ENCODE measurements at places on chromosomes 5 and 9.
A peak's percentile ranks its signal among the peaks of the same experiment; 100 is the strongest.

DNA sequence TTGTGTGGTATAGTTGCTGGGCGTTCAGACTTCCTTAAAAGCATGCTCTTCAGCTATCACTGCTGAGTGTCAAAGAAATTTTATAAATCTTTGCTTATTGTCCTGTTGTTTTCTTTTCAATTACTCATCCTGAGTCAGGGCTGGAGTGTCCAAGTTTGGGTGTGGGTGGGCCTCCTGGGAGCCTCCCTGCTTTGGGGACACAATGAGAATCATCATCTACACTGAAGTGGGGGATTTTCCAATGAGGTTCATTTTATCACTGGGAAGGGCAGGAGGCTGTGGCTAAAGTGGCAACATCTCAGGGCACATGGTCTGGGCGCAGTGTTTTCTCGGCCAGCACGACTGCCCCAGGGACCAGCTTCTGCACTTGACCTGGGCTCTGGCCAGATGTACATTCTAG is 19.5 kb downstream of the GFPT2 start:
- DNase-seq = no peak

- DNase-seq = no peak
Measured at GRCh38 chr5:153767221-153768188, 271.2 kb downstream of the FAM114A2 start.

GRCh38 chr9:29212397-29213387 is 1639.4 kb upstream of the C9orf72 start:
- DNase-seq = no peak

DNA sequence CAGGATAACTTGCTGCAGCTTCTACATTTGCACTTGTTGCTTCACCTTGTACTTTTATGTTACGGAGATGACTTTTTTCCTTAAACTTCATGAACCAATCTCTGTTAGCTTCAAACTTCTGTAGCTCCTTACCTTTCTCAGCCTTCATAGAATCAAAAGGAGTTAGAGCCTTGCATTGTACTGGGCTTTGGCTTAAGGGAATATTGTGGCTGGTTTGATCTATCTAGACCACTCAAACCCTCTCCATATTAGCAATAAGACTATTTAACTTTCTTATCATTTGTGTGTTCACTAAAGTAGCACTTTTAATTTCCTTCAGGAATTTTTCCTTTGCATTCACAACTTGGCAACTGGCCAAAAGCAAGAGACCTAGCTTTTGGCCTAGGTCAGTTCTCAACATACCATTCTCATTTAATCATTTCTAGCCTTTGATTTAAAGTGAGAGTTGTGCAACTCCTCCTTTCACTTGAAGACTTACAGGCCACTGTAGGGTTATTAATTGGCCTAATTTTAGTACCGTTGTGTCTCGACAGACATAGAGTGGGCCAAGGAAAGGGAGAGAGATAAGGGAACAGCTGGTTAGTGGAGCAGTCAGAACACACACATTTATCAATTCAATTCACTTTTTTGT is 63.7 kb downstream of the SHOC1 start:
- no peak for DNase-seq

GRCh38 chr9:7177383-7177782 is 419.6 kb downstream of the KDM4C start:
- no peak for DNase-seq

DNA sequence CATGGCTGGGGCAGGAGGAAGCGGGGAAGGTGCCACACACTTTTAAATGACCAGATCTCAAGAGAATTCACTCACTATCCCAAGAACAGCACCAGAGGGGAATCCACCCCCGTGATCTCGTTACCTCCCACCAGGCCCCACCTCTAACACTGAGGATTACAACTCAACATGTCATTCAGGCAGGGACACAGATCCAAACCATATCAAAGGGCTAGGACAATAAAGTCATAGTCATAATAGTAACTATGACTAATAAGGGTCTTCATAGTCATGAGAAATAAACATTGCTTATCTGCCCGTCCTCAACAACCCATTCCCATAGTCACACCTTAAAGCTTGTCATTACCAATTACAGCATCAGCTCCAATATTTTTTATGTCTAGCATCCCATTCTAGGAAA is 65.3 kb upstream of the SMC2 start:
- no peak for DNase-seq

DNA sequence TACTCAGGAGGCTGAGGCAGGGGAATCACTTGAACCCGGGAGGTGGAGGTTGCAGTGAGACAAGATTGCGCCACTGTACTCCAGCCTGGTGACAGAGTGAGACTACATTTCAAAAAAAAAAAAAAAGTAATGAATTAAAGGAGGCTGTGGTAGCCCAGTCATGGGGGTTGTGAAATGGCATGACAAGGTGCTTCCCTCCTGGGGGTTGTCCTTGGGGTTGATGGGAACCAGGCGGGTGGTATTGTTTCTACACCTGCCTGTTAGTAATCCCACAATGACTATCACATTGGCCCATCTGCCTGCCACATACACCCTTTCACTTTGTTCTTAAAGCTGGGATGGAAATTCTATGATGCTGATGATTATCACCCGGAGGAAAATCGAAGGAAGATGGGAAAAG is 5.6 kb downstream of the IDNK start:
- DNase-seq = no peak

GRCh38 chr9:8706531-8706930 is 907.0 kb upstream of the DMAC1 start:
- DNase-seq = no peak

GRCh38 chr9:22790329-22790728 is 343.7 kb downstream of the DMRTA1 start:
- no peak for DNase-seq

DNA sequence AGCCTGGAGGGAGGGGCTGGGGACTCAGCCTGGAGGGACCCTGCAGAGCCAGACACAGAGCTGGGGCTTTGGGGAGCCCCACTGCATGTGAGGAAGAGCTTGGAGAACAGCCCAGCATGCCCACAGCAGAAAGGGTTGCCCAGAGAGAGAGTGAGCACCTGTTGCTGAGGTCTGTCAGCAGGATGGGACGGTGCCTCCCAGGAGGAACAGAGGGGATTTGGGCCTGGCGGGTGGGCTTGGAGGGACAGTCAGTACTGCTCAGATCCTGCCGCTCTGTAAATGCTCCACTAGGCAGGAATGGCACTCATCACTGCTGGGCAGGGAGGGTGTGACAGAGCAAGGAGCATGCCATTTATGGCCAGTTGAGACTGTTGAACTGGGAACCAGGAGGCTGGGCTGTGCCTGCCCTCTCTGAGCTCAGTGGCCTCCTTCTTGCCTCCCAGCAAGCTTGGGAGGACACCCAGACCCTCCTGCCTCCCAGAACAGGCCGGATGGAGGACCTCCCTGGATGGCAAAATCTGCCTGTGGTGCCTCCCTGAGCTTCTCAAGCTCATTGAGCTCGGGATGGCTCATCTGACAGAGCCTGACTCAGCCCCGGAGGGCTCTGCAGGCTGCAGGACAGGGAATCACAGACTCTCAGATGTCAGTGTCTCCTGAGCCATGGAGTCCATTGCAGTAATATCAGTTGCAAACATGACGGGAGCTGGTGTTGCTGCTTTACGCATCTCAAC is 786 bp upstream of the HRCT1 start:
- DNase-seq = no peak

- no peak for DNase-seq
Measured at GRCh38 chr5:57770039-57770438, 287.4 kb upstream of the ACTBL2 start.

- DNase-seq = no peak
Measured at GRCh38 chr9:114112778-114113584, 13.9 kb upstream of the KIF12 start.

DNA sequence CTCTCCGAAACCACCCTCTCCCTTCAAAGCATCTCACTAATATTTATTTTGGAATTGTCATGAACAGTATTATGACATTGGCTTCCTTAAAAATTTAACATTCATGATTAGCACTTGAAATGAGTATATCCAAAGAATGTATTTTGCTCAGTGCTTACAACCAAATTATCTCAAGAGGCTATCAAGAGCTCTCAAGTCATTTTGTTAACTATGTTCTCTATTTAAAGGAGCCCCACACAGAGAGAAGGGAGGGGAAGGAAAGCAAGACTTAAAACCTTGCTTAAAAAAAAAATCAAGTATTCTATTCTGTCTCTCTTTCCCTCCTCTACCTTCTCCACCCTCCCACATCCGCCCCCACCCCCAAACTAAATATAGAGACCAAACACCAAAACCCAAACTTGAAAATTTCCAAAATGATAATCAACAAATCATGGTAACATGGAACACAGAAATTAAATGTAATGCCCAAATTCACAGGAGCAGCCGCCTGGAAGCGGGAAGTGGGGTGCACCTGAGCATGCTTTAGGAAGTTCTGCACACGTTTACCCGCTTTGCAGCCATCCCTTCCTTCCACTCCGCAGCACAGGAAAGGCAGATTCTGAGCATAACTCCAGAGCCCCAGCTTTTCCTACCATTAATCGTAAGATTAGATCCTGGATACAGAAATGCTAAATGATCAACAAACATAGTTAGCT is 66.9 kb downstream of the EBF1 start:
- no peak for DNase-seq

GRCh38 chr5:178085316-178085715 is 28.0 kb upstream of the N4BP3 start:
- DNase-seq = no peak

GRCh38 chr9:68844631-68845612 is 139.9 kb downstream of the PIP5K1B start:
- no peak for DNase-seq

DNA sequence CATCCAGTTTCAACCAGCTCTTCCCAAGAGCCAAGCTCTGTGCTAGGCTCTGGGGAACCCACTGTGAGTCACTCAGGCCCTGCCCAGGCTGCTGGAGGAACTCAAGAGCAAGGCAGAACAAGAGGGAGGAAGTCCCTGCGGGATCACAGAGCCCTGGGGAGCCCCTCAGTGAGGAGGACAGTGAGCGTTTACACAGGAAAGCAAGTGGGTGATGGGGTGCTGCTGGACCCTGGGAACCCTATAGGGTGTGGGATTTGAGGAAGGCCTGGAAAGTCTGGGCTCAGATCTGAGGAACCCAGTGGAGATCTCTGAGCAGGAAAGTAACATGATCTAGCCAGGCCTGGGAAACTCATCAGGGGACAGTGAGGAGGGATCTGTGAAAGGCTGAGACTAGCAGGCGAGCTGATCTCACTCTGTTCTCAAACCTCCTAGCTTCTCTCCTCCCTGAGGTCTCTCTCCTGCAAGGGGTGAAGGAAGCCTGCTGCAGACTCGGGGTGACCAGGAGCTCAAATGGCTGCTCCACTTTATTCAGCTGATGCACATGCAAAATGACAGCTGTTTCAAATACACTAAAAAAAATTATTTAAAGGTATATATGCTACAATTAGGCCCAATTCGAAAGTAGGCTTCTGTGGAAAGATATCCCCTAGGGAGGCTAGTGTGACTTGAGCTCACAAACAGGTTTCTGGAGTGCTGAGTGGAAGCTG is 70.0 kb downstream of the SHB start:
- no peak for DNase-seq

DNA sequence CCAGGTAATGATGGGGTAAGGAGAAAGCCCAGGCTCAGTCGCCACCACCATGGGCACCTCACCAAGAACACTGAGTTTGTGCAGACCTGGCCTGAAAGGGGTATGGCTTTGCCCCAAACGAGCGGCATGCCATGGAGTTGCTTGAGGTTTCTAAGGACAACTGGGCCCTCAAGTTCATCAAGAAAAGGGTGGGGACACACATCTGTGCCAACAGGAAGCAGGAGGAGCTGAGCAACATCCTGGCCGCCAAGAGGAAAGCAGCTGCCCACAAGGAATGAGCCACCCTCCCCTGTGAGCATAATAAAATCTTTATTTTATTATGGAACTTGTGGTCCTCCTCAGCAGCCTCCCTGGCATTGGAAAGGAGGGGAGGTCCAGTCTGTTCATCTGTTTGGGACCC is 23.8 kb downstream of the CD14 start:
- DNase-seq = no peak

DNA sequence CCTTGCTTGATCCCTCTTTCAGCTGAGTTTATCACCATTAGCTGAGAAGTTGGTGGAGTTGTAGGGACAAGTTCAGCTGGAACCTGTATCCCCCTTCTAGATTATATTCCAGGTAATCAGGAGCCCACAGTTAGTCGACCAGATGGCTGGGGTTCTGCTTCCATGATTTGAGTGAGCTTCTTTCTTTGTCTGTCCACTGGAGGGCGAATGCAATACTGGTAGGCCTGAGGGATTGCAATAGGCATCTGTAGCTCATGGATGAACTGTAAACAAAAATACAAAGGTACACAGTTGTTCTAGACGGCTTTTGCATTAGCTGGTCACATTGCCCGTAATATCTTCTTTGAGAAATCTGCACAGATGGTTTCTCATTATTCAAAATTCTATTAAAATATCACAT is 88.9 kb downstream of the PCSK5 start:
- DNase-seq = no peak

- DNase-seq = no peak
Measured at GRCh38 chr9:112194969-112195431, 19.9 kb upstream of the SUSD1 start.

- no peak for DNase-seq
Measured at GRCh38 chr9:29100762-29101161, 1527.5 kb upstream of the C9orf72 start.

GRCh38 chr5:37197340-37198050 is 51.7 kb downstream of the CPLANE1 start:
- no peak for DNase-seq

DNA sequence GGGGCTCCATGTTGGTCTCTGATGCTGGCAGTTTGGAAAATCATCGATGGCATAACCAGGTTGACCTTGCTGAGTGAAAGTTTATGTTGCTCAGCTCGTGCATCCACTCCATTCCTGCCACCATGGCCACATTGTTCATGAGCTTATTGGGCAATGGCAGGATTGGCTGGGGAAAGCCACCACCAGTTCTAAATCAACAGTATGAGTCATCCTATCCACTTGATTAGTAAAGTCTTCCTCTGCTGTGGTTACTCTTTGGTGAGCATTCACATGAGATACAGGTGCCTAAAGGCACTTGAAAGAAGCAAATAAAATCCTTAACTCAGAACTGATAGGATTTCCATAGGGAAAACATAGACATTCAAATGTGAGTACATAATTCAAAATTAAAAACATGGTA is 131.8 kb upstream of the FBN2 start:
- DNase-seq = no peak

DNA sequence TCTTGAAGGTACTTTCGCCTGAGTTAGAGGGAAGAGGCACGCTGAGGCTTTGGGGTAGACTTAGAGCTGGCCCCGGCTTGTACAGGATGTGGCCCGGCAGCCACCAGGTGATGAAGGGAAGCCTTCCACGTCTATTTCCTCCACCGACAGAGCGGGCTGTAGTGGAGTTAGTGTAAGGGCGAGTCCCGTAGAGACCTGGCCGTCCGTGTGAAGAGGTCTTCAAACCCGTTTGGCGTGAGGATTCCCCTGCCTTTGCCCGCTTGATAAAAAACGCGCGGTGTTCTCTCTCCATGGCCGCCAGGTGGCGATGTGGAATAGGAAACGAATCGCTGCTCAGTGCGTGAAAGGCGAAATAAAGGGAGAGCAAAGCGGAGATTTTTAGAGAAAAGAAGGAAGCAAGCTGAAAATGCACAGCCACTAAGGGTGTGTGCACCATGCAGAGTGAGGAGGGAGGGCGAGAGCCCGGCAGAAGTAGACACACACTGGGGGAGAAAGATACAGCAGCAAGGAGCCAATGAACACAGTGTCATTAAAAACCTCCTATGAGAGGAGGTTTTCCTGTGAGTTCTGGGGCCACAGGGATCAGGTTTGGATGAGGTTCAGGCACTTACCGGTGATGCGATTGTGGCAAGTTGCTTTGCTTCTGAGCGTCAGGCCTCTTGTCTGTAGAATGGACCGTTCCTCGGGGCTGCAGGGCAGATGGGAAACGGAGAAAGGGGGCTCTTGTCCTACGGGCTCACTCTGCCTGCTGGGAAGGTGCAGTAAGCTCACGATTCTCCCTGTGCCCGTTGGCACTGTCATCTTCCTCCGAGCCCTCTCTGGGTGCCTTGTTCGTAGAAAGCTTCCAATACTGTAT is 34.2 kb downstream of the STC2 start:
- DNase-seq = peak; percentile 70
